Fibroblast of skin of abdomen (primary cell): ENCODE measurements at places on chromosomes 4 and X.

- DNase-seq, result no peak
Measured at GRCh38 chr4:100898844-100899243, 381.0 kb upstream of the EMCN start.

DNA sequence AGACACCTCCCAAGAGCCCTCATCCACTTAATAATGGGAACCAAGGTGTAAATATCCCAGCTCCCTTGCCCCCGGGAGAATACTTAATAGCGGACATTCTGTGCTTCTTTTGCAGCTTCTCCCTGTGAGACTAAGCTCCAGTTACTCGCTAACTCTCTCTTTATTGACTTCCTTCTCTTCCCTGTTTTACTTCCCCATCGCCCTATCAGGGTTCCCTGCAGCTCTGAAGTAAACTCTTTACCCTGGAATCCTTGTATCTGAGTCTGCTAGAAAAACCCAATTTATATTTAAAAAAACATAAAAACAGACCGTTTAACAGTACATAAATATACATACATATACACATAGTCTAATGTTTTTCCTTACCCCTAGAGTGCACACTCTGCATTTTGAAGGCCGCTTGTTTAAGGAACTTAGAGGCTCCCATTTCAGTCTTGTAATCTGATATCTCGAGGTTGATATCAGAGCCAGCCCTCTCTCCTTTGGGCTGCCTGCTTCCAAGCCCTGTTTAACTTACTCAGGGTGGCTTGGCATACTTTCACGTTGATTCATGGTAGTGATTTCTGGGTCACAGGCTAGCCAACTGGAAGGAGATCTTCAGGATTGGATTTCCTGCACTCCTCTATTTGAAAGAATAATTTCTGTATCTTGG, 177.4 kb upstream of the SCML1 start:
- DNase-seq, result peak; percentile 87

GRCh38 chr4:109945056-109945455, 32.4 kb downstream of the EGF start:
- DNase-seq, result no peak

DNA sequence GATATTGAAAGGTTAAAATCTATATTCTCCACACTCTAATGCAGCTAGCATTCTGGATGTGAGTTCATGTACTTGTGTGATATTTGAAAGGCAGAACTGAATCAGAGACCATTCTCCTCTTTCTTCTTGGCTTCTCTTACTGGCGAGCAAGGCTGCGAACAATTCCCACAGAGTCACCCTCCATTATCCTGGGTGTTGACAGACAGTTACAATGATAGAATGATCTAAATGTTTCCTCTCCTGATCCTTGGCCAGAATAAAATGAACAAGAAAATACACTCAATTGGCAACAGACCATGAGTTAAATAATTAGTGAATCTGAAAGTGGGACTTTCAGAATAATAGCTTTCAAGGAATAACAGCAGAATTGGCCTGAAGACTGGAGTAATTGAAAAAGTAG, 342.8 kb downstream of the RAPGEF2 start:
- DNase-seq, result peak; percentile 45

DNA sequence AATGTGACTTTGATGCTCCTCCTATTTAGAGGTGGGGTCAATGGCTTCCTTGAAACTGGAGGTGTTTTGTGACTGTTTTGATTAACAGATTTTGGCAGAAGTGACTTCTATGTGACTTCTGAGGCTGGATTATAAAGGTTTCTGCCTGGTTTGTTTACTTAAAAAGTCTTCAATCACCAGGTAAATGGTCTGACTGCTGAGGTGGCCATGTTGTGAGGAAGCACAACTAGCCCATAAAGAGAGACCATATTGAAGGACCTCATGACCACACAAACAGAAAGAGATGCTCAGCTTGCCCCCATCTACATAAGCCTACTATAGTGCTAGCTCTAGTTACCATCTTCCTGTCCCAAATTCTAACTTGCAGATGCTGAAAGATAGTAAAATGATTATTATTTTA, 14.3 kb upstream of the LSM6 start:
- DNase-seq, result no peak

DNA sequence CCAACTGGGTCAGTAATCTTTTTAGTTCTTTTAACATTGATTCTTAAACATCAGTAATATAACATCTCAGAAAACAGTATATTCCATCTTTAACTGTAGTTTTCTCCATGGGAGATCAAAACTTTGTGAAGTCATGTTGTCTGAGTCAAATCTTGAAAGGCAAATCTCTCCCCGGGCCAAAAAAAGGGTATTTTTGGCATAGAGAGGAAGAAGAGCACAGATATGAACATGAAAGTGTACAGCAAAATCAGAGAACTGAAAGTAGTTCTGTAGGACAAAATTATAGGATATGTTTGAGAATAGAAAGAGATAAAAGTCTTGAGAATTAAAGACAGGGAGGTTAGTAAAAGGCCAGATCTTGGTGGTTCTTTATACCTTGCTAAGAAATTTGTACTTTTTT, 176.4 kb upstream of the GYPA start:
- no peak for DNase-seq

DNA sequence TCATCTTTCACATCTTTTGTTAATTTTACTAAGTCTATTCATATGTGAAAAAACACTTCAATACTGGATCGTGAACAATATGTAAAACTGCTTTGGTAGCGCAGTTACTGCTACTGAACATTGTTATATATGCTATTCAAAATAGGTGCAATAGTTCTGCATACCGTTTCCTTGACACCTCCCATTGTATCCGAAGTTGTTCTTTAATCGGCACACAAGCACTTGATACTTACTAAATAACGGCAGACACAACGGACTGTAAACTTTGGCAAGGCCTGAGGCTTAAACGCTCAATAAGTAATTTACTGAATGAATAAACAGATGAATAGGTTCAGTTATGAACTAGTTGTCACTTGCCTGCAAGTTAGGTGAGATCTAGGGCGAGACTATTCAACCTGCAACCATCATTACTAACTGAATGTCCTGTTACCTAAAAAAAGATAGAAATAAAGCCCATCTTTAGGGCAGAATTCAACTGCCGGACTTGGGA, 620 bp downstream of the ANAPC10 start:
- no peak for DNase-seq

- DNase-seq, result no peak
Measured at GRCh38 chr4:61160478-61160877, 39.6 kb upstream of the ADGRL3 start.

GRCh38 chr4:48570646-48571220, 80.7 kb downstream of the ZAR1 start:
- DNase-seq, result peak; percentile 61

GRCh38 chr4:186792728-186793366, 69.2 kb upstream of the FAT1 start:
- peak; percentile 4 for DNase-seq

GRCh38 chrX:30183554-30183953, 31.8 kb upstream of the MAGEB2 start:
- DNase-seq, result no peak

GRCh38 chr4:125198916-125199315, 115.8 kb upstream of the FAT4 start:
- peak; percentile 32 for DNase-seq

DNA sequence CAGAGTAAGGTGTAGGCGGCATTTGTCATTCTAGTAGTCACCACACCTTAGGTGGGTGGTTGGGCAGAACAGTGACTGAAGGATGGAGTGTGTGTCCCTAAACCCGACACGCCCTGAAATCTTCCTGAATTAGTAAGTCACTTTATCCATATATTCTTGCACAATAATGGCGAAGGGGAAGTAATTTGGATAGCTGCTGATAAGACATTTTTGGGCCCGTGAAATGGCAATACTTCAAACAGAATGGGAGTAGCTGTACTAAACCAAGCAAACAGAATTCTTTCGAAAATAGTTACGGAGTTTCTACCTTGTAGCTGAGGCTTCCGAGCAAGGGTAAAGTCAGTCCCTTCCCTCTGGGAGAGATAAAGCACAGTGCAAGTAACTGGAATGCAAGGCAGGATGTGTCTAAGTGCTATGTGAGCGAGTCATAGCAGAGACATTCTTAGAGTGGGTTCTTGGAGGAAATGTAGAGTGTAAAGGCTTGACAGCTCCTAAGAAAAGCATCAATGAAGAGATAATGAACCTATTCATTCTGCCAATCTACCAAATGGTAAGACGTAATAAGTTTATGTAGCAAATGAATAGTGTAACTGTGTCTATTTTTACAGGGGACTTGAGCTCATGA, 72.8 kb downstream of the CLCN5 start:
- DNase-seq, result peak; percentile 74

GRCh38 chrX:21225643-21226042, 148.6 kb upstream of the CNKSR2 start:
- DNase-seq, result no peak

DNA sequence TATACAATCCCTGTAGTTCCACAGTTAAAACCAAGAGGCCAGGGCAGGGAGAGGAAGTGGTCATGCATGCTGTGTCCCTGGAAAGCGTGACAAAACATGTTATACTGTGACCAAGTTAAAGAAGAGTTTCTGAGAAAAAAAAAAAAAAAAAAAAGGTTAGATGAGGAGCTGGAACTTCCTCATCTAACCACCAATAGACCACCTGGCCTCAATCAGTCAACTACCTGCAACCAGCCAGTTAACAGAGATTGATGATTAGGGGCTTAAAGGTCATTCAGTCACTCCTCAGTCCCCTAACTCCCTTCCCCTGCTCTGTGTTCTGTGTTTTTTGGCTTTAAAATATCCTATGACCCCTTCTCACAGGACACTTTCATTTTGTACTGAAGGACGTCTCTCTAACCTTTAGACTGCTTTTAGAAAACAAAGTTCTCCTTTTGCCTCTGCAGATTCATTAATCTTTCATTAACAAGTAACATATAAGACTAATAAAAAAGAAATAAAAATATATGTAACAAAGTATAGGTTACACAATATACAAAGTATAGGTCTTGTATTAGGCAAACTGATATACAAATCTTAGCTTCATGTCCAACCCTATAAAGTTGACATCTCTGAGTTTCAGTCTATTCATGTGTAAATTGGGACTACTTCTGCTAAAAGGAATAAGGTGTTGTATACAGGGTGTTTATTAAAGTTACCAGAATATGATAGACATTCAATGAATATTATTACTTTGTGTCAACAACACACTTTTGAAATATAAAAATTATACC, 179.1 kb upstream of the NDST4 start:
- DNase-seq, result no peak

DNA sequence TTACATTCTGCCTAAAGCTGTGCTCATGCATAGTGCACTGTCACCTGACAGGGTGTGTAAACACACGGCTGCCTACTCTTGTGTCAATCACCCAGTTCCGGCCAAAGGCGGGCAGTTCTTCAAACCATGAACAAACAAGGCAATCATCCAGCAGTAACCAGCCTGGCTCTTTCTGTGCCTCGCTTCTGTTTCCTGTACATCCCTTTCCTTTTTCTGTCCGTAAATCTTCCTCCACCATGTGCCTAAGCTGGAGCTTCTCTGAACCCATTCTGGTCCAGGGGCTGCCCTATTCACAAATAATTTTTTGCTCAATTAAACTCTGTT, 60.8 kb upstream of the CBR4 start:
- no peak for DNase-seq

GRCh38 chr4:125780164-125780563, 465.4 kb downstream of the FAT4 start:
- peak; percentile 62 for DNase-seq

GRCh38 chr4:17763931-17764330, 17.5 kb downstream of the FAM184B start:
- DNase-seq, result no peak

DNA sequence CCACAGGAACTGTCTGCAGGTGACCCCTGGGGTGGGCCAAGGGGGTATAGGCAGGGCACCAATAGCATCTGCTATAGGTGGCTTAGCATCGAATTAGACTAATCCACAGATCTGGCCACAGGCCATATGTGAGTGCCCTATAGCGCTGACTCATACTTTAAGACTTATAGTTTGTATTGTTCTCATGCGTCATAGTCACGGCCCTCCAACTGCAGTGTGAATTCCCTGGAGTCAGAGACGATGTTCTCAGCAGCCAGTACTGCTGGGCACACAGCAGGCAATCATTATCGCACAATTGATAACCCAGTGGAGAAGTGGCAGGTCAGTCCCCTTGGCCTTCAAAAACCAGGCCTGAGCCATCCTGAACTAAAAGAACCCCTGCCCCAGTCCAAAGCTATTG, 58.1 kb downstream of the ADGRG2 start:
- DNase-seq, result peak; percentile 47

GRCh38 chr4:10437735-10438134, 19.5 kb downstream of the ZNF518B start:
- no peak for DNase-seq

- DNase-seq, result peak; percentile 95
Measured at GRCh38 chr4:75844151-75844662, 58.0 kb downstream of the PPEF2 start.

GRCh38 chr4:20181926-20182325, 69.8 kb upstream of the SLIT2 start:
- DNase-seq, result no peak

DNA sequence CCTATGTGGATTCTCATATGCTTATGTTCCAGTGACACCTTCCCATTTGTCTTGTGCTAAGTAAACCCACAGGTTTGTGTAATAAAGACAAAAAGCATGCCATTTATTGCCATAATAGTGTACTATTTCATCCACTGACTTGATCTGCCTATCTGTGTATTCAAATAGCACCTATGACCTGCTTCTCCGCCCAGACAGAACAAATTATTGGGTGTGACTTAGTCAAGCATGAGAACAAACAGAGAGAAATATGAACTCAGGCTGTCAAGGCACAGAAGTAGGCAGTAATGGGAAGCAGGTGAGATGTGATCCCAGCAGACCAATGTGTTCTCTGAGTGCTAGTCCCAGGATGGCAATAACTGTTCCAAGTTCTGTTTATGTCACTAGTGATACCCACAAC, 25.4 kb downstream of the ELOVL6 start:
- no peak for DNase-seq

- DNase-seq, result no peak
Measured at GRCh38 chr4:75126058-75126457, 193.1 kb downstream of the PARM1 start.

DNA sequence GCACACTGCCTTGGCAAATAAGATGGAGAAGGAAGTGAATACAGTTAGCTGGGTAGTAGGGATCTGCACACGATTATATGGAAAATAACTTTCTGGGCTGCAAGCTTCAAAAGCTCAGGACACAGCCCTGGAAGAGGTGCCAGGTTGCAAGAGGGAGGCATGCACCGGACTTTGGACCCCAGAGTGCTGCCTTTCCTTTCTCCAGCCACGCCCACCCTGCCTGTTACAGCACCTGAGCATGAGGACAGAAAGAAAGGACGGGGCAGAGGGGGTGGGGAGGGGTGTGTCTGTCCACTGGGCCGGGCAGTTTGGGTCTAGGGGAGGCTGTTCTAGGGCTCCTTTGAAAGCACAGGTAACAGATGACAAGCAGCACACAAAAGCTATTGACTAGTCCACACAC, 152.8 kb downstream of the ENPP6 start:
- no peak for DNase-seq

DNA sequence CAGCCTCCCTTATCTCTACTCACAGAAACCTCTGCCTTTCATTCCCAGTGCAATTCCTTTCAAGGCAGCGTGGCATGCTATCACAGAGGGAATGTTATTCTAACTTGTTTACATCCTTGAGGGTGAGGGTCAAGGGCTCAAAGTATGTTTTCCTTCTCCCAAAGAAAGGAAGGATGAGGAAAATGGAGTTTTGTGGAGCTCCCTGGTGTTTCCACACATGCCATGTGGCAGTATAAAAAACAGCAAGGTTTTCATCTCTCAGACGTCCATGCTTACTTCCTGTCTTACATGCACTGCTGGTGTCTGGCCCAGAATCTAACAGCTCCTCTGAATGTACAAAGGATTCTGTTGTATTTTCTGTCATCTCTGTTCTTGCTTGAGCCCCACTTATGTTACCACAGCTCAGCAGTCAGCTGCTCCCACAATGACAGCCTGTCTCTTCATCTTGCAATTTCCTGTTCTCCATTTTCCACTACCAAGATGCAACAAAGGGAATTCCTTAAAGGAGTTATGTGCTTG, 128.0 kb downstream of the SNCA start:
- peak; percentile 14 for DNase-seq
